ENCODE measurements at places on chromosomes 6 and 20. TPM values are rescaled to one million over a fixed set of nuclear protein-coding genes. Genes with fewer than 3 reads are reported as not detected.
A peak's percentile ranks its signal among the peaks of the same experiment; 100 is the strongest.

HDGFL1 gene
- total RNA-seq = not detected

DNA sequence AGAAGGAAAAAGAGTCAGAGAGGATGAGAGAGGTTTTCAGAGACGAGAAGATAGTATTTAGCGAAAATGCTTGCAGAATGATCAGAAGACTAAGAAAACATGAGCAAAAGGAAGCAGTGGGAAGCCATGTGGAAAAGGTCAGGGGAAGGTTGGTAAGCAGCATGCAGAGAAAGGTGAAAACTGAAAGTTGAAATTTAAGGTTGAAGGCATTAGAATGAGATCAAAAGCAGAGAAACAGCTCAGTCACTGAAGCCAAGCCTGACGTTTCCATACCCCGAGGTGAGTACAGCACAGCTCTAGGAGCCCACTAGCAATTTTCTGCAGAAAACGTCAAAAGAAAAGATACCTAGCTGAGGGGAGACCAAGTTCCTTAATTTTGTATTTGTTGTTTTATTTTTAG is 19.1 kb upstream of the TFB1M start:
- H3K27me3 ChIP-seq = no peaks in the 10 kb centered on the region
- H3K36me3 ChIP-seq = no peaks in the 10 kb centered on the region
- H3K4me3 ChIP-seq = peak overlapping the region; percentile 20
- H3K27ac ChIP-seq = peak overlapping the region; percentile 5
- H3K4me1 ChIP-seq = peaks cover 10% of the 10 kb centered on the region
- DNase-seq = no peak

- H3K27ac ChIP-seq = no peak overlapping the region
- no peak overlapping the region for H3K4me3 ChIP-seq
- no peak for DNase-seq
- peaks cover 4% of the 10 kb centered on the region for H3K27me3 ChIP-seq
- no peaks in the 10 kb centered on the region for H3K4me1 ChIP-seq
Observed at GRCh38 chr20:62659488-62660239, 17.4 kb downstream of the SLCO4A1 start.

DNA sequence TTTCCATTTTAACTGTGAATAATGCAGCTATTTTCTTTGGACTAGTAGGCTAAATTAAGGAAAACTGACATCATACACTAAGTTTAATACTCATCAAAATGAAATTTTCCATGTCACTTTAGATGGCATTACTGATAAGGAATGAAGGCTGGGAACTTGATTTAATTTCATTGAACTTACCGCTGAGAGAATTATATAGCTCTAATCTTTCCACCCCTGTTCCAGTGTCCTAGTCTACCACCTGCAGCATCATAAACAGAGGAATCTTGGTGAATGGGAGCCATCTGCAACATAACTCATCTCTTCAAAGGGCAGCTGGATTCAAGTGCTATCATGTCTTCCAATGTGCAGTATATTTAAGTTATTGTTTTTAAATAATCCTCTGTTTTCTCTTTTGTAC is 1395.2 kb downstream of the EPHA7 start:
- no peak for DNase-seq
- H3K27me3 ChIP-seq = no peaks in the 10 kb centered on the region
- H3K27ac ChIP-seq = no peak overlapping the region
- no peak overlapping the region for H3K4me3 ChIP-seq
- no peaks in the 10 kb centered on the region for H3K4me1 ChIP-seq
